NCI-H2227 treated with DMSO at 0.1 percent for 48 hours (cell line): ENCODE measurements at places on chromosomes 5 and 9.

DNA sequence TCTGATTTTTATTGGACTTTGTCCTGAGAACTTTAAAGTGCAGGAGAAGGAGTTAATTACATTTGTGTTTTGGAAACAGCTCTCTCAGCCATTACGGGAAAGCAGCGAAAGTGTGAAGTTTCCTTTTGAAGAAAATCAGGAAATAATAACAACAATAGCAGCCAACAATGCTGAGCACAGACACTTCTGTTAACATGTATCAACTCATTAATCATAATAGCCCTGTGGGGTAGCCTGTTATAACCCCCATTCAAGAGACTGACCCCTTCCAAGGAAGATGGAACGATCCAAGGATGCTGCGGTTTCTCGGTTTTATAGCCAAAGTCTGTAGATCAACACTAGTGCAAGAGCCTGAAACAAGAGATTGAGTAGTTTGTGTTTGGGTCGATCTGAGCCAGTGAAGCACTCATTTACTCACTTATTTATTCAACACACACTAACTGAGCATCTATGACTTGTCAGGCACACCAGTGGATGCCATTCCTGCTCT lies 195.5 kb downstream of the DRD1 start:
- no peak for DNase-seq

DNA sequence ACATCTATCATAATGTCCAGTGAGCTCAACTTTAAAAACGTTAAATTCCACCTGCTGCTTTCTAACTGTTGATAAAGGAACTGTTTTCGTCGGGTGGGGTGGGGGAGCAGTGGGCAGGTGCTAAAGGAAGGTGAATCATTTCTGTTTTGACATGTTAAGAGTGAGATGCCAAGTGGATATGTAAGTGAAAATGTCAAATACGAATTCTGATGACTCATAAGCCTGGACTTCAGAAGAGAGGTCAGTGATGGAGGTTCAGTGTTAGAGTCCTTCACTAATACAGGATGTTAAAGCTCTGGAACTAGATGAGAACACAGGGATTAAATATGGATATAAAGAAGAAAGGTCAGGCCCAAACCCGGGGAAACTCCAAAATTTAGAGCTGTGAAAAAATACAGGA lies 617.9 kb upstream of the CTNND2 start:
- no peak for DNase-seq

- DNase-seq, result no peak
Observed at GRCh38 chr5:102958481-102959011, 161.4 kb downstream of the GIN1 start.

GRCh38 chr5:944992-945685 lies 52.5 kb downstream of the TRIP13 start:
- DNase-seq, result no peak

DNA sequence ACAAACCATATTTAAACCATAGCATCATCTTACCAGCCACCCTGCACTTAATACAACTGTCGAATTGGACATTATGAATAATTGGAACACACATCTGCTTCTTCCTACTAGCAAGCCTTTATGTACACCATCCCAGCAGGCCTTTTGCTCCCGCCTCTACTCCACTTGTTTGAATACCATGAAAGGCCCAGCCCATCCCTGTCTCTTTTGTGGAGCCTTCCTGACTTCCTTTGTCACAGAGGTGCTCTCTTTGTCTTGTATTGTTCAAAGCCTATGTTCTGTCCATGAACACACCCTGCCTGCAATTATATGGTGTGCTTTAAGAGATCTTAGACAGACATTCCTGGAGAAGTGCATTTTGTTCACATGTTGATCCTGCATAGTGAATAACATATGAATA lies 465.7 kb downstream of the DIRAS2 start:
- DNase-seq, result no peak

GRCh38 chr5:136276087-136276486 lies 83.1 kb upstream of the SMIM32 start:
- no peak for DNase-seq

DNA sequence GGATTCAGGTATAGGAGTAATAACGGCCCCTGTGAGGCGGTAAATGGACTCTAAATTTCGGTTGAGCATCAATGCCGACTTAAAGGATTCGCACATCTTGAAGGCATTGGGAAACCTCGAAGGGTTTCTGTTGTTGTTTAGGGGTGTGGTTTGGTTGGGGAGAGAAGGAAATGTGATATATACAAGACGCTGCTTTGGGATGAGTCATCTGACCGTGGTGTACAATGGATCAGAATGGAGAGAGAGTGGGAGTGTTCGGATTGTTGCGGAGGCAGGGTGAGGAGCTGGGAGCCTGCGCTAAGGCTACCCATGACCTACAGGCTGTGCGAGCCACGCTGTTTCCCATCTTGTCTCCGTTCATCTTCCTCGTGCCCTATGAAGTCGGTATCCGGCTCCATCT lies 60.4 kb upstream of the ERCC6L2 start:
- no peak for DNase-seq
